ENCODE measurements at places on chromosomes 2 and 18.

- no peak for DNase-seq
Measured at GRCh38 chr2:227082286-227082685, 81.7 kb downstream of the COL4A4 start.

DNA sequence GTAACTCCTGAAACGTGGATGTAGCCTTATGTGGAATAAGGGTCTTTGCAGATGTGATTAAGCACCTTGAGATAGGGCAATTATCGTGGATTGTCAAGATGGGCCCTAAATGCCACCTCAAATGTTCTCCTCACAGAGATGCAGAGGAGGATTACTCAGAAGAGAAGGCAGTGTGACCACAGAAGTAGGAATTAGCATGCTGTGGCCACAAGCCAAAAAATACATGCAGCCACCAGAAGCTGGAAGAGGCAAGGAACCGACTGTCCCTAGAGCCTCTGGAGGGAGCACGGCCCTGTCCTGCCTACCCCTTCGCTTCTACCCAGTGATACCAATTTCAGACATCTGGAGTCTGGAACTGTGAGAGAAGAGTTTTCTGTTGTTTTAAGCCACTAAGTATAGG lies 47.3 kb upstream of the MGAT5 start:
- no peak for DNase-seq

DNA sequence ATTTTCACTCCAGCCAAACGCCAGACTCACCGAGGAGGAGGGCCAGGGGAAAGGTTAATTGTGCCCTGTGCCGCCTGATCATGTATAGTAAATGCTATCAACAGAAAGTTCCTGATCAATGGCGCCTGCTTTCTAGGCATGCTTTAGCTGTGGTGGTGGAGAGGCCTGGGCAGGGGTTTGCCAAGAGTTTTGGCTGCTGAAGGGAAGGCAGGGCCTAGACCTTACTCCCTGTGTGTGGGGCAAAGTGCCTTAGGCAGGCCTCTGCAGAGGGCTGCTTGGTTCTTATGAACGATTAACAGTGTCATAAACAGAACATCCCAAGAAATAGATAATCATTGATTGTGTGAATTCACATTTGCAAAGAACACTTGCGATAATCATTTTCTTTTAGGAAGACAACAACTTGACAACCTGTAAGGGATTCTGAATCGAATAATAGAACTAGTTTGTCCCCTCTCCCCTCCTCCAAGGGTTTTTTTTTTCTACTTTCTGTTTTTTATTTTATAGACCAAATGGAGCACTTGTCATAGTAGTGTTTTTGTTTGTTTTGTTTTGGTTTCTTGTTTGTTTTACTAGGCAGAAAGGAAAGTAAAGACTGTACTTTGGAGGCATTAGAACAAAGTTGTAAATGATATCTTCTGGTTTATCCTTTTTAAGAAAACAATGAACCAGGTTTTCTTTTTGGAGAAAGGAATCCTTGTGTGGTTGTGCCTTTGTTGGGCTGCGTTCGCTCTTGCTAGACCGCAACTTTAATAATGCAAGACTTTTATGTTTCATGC lies 6.5 kb downstream of the TSHZ1 start:
- DNase-seq = no peak

- no peak for DNase-seq
Measured at GRCh38 chr2:85765081-85765731, 11.4 kb downstream of the ATOH8 start.

- no peak for DNase-seq
Measured at GRCh38 chr18:76450452-76451395, 44.3 kb downstream of the ZNF516 start.

DNA sequence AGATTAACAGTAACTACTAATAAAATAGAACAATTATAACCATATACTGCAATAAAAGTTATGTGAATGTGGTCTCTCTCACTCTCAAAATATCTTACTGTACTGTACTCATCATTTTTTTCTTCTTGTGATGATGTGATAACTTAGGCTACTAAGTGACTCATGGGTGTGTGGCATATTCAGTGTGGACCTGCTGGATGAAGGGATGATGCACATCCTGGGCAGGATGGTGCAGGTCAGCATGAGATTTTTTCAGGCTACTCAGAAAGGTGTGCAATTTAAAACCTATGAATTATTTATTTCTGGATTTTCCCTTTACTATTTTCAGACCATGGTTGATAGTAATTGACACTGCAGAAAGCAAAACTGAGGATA lies 90.7 kb downstream of the NCKAP5 start:
- DNase-seq = no peak

- no peak for DNase-seq
Measured at GRCh38 chr2:182404975-182405561, 21.8 kb downstream of the PDE1A start.

DNA sequence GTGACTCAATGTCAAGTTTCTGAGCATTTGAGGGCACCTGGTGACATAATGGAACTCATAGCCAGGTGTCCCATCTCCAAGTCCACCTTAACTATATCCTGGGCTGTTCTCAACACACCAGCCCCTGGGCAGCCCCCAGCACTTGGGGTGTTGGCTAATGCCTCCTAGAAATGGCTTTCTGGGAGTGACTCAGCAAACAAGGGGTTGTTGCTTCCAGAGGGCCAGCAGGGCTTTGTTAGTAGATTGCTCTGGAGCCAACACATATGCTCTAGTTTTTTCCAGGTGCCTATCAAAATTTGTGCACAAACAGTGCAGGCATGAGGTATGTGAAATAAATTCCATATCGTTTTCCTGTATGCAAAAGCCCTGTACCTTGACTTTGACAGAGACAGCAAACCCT lies 448.4 kb downstream of the SLC4A3 start:
- no peak for DNase-seq

- no peak for DNase-seq
Measured at GRCh38 chr2:138267902-138268254, 233.7 kb upstream of the SPOPL start.

- DNase-seq = no peak
Measured at GRCh38 chr2:132441051-132441450, 24.4 kb downstream of the GPR39 start.

GRCh38 chr18:58937887-58938267 lies 73.2 kb downstream of the ZNF532 start:
- no peak for DNase-seq

DNA sequence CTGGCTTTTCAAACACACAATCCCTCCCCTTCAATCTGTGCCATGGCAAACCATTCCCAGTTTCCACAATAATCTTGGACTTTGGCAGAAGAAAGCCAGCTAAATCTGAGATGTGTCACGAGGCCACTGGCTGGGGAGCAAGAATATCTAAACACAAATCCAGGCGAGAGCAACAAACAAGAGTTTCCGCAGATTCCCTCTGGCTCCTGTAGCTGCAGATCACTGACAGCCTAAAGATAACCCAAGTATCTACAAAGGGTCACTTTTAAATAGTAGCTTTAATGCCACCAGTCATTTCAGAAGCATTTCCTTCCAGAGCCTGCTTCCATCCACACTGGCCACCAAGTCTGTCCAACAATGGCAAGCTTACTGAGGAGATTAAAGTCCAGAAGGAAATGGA lies 86.9 kb downstream of the ACVR1 start:
- no peak for DNase-seq

DNA sequence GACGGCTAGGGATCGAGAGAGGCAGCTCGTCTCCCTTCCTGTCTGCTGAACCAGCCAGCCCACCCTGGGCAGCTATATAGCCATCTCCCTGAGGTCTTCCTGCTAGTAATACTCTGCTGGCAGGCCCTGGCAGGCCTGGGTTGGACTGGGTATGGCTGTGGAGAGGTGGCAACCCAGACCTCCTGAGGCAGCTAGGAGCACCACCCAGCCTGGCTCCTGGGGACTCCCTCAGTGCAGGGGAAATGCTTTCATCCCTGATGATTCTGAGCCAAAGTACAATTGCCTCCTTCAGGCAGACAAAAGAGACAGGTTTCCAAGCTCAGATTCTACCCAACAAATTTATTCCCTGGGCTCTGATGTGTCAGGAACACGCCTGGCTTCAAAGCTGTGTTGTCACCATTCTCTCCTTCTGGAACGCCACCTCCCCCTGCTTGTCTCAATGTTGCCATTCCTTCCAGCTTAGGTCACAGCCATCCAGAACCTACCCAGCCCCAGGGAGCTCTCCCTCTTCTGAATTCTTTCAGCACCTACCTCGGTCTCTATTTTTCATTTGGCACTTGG lies 4.7 kb upstream of the DNAJB2 start:
- DNase-seq = no peak

- no peak for DNase-seq
Measured at GRCh38 chr2:235066895-235067294, 115.1 kb downstream of the SH3BP4 start.

GRCh38 chr2:57703407-57703806 lies 343.2 kb upstream of the VRK2 start:
- no peak for DNase-seq

DNA sequence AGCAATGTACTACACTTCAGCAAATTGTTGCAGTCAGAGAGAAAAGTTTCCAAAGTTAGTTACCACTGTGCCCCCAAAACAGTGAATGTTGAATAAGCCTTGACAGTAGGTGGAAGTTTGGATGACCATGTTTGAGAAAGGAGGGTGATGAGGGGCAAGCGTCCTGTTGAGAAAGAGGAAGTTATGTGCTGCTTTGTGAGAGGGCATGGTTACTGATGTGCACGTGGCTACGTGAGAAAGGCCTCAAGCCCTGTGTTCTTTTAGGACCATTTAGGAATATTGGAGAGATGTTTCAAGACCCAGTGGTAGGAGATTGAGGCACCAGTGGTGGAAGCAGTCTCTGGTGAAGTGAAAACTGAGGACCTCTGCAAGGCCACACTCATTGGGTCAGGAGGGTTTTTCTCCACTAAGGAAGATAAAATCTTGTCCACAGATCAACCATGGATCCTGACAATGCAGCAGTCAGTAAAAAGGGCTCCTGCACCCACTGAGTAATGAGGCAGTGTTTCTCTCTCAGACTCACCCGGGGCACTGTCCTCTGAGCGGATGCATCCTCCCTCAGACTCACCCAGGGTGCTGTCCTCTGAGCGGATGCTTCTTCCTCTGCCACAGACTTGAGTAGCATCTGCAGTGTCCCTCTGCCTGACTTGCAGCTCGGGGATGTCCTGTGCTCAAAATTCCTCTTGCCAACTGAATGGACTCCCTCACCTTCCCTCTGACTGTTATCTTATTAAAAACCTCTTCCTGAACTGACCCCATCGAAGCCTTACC lies 34.7 kb upstream of the ACTR3 start:
- DNase-seq = no peak

DNA sequence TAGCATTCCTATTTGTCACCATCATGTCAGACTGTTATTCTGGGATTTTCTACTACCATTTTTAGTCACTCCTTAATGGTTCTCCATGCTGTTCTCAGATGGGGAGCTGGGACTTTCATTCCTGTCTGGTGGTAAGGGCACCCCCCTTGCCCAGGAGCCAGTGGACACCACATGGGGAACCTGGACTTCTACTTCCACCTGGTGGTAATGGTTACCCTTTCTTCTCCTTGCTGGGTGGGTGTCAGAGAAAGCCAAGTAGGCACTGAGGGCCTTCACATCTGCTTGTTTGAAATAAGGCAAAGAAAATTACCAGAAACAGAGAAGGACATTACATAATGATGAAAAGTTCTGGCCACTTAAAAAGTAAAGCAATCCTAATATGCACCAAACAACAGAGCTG lies 239.8 kb downstream of the FHOD3 start:
- no peak for DNase-seq

GRCh38 chr2:161068670-161069069 lies 91.6 kb upstream of the TANK start:
- DNase-seq = no peak

- DNase-seq = no peak
Measured at GRCh38 chr2:11899264-11899818, 152.9 kb downstream of the LPIN1 start.

- DNase-seq = no peak
Measured at GRCh38 chr2:240817496-240818292, 2.3 kb downstream of the KIF1A start.

DNA sequence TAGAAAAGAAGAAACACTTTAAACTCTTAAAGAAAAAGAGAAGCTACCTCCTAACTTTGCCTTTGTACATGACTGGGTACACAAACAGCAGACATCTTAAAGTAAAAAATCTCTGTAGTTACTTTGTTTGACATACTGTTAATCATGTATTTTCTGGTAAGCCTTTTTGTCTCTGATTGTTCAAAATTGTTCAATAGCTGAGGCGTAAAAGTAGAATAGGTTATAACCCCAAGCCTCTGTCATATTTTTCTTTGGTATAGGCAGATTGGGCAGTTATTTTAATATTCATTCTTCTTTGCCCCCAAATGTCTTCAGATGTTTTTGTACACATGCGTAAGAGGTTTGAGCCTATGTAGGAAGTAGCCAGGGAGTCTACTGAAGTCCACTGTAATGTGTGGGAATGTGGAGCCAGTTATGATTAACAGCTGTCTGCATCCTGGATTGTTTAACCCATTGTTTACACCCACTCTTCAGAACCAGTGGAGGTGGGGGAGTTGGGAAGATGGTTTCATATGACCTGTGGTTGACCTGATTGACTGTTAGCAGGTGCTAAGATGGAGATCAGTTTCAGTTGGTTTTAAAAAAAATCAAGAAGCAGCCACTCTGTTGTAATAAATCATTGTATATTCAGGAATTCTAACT lies 150.5 kb downstream of the TANC1 start:
- DNase-seq = no peak

All from CD4-positive, alpha-beta T cell treated with Interleukin-21 for 1 hour (primary cell).